AG04450 (cell line): ENCODE measurements at places on chromosomes 11 and 22.
A peak's percentile ranks its signal among the peaks of the same experiment; 100 is the strongest.

GRCh38 chr11:67668192-67668551 is 6.3 kb downstream of the ALDH3B2 start:
- DNase-seq = no peak

DNA sequence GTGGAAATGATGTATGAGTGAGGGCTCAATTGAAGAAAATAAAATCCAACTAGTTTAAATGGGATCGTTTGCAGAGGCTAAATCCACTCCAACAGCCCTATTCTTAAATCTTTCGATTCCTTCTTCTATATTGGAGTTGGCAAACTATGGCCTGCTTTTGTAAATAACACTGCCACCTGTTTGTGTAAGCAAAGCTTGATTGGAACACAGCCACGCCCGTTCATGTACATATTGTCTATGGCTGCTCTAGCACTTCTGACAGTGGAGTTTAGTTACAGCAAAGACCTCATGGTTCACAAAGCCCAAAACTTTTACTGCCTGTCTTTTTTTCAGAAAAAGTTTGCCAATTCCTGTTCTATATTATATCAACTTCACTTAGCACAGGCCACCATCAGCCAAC is 40.6 kb upstream of the RCN1 start:
- no peak for DNase-seq

DNA sequence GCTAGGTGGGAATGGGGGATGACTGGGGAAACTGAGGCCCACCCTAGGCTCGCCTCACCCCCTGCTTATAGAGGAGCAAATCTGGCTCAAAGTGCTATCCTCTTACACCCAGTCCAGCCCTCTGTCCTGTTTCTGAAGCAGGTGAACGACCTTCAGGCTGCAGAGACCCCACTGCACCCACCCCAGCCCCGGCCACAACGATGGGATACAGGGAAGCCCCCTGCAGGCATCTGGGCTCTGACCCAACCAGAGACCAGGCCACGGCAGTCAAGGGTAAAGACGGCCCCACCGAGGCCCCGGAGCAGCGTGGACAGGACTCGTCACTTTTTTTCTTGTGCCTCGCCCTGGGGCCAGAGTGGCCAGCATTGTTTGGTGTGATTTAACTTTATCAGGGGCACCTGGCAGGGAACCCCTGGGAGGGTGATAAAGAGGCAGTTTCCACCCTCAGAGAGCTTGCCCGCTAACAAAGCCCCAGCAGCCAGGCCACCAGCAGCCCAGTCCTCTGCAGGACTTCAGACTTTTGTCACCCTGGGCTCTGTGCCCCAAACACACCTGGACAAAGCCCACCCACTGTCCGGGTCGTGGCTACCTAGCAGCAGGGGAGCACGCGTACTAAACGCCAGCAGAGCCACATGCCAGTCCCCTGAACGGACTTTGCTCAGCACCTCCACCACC is 612.6 kb downstream of the TBC1D22A start:
- DNase-seq = no peak

- DNase-seq = no peak
Measured at GRCh38 chr22:46966495-46966845, 204.0 kb downstream of the TBC1D22A start.

DNA sequence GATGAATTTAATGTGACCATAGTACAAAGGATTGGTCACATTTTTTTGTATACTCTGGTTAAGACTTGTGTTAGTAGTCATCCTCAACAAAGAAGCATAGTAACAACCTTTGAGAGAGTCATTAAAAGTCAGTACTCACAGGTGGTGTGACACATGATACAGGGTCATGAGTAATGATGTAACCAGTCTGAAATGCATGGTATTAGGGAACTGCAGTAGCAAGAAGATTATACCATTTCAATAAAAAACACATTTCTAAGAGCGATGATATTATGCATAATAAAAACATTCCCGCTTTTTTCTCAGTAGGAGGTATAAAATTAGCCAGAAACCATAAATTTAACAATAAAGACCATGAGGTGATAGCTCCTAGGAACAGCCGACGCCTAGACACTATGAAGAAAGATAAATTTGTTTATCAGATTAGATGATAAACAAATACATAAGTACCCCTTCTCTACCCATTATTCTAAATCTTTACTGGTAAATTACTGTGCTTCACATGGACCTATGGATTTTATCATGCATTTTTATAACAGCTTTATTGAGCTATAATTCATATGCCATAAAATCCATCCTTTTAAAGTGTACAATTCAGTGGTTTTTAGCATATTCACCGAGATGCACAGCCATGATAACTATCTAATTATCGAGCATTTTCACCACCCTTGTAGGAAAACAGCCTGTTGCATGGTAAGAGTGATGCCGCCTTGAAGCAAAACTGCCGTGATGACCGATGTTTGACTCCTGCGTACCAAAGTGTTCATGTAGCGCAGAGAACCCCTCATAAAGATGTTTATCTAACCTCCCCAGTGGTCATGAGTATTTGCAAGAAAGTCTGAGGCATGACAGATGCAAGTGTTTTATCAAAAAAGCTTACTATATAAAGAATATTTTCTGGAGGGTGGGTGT is 41.8 kb downstream of the TMPRSS5 start:
- DNase-seq = no peak

DNA sequence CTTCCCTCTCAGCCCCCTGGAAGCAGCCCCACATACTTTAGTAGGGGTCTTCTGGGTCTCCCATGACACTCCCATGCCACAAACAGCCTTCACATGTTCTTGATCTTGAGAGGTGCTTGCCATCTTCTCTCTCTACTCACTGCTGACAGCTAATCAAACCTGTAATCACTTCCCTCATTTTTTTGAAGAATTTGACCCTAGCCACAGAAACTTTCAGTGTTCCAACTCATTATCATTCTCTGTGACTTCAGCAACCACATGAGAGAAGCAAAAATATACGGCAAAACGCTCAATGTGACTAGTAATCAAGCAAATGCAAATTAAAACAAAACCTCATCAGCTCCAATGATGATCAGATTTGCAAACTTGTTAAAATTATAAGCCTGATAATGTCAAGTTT is 38.3 kb upstream of the POU2AF2 start:
- no peak for DNase-seq

- no peak for DNase-seq
Measured at GRCh38 chr11:7548659-7549274, 35.0 kb downstream of the PPFIBP2 start.

DNA sequence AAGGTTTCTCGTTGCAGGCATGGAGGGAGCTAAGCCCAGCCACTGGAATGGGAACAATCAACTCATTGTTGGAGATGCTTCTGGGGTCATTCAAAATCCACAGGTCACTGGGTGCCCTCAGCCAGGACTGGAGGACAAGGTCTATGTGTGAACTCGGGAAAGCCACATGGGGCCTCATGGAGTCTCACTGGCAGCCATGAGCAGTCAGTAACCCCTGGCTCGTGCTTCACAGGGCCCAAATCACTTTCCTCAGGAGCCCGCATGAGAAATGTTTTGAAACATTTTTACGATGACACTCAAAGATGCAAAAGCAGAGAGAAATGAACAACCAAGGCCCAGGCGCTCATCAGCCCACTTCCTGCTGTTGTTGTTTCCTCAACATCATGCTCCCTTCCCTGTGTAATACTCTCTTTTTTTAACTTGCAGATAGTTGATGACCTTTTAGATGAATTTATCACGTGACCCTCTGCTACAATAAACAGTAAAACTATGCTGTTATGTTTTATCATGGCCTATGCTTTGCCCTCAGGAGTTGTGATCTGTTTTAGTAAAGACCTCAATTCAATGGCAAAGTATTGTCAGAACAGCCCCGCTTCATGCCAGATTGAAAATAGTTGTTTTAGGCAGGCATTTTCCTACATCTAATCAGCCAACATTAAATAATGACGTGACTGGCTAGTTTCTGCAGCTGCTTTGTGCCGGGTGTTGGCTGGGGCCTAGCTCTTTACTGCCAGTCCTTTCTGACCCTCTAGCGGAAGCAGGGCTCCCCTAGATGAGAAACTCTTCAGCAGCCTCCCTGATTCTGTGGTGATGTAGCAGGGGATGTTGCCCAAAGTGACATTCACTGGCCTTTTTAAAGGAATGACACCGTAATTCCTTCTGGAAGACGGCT is 39.7 kb downstream of the ADAMTS15 start:
- DNase-seq = no peak

GRCh38 chr22:42519525-42520401 is at the start of gene RRP7A:
TSS of gene RRP7A (minus strand) at chr22:42519796. CDS start at chr22:42519786, 10 bp downstream.
- DNase-seq = no peak

- no peak for DNase-seq
Measured at GRCh38 chr11:126660321-126660720, 304.8 kb downstream of the ST3GAL4 start.

GRCh38 chr22:39457556-39458443 is 988 bp downstream of the MGAT3 start:
- no peak for DNase-seq

DNA sequence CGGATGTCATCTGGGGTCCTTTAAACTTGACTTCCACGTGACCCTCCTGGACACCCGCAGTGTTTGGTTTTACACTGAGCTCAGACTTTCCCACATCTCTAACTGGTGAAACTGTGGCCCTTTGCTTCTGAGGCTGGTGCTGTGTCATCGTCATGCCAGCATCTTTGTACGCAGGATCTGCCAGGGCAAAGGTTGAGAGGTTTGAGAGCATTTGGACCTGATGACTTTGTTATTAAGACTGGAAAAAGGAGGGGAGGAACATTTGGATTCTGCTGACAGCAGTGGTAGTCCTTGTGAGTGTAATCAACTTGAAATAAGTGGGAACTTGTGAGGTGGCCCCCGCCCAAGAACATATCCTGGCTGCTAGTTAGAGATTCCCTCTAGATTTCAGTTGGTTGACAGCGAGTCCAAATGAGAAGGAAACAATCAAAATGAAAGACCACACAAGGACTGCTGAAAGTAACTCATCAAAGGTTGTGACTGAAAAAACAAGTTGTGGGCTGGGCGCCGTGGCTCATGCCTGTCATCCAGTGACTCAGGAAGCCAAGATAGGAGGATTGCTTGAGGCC is 102.5 kb downstream of the KIAA1671 start:
- no peak for DNase-seq

DNA sequence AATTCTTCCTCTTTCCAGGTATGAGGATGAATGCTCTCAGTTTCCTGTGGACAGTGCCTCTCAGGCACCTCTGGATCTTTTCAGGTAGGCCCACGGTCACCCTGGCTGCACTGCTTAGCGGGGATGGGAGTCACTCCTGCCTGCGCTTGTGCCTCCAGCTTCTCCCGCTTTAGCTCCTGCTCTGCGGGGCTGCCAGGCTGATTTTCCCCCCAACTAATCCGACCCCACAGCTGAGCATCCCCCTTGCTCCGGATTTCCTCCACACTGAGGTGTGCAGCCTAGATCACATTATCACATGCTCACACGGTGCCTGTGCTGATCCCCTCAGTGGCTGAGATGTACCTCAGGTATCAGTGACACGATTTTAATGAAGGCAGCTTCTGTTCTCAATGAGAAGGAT is 879.1 kb downstream of the OPCML start:
- DNase-seq = no peak

GRCh38 chr11:67400942-67401494 is 640 bp downstream of the PPP1CA start:
- DNase-seq = no peak

GRCh38 chr22:29031227-29032011 is 30.2 kb downstream of the C22orf31 start:
- DNase-seq = peak; percentile 79

DNA sequence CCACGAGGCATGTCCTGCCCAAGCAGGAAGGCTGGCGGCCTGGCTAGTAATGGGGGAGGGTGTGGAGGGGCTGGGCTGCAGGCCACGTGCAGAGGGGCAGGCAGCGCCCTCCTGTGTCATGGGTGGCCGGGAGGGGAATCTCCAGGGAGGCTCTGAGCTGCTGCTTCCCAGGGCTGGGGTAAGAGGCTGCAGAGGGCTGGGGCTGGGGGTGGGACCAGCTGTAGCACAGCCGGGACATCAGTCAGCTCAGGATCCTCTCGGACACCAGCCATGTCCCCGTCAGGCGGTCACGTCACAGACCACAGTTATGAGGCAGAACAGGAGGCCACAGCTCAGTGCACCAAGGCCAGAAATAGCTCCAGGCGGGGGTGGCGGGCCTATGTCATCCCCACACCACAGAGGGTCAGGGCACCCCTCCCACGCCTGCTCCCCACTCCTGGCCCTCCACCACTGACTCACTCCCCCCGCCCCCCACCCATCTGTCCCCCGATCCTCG is 21.1 kb downstream of the RTN4R start:
- no peak for DNase-seq

GRCh38 chr22:47123006-47123826 is 360.8 kb downstream of the TBC1D22A start:
- DNase-seq = no peak

DNA sequence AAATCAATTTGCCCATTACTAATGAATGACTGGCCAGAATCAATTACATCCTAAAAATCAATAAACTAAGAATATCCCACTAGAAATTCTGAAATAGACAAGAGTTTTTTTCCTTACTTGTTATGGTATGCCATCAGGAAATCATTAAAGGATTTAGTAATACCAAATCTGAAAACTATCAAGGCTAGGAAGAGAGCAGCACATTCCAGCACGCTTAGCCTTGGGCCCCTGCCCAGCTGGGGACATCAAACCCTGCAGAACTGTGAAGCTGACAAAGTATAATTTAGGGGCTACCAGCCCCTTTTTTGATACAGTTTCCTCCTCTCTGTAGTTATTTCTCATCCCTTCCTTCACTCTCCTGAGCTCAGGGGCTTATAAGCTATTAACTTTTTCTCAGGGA is 247.8 kb upstream of the ZC3H12C start:
- no peak for DNase-seq
